Midbrain (tissue), 1 donor: ENCODE measurements at places on chromosomes 4 and X.

- DNase-seq = no peak
Observed at GRCh38 chr4:112532267-112532666, 16.3 kb upstream of the NEUROG2 start.

DNA sequence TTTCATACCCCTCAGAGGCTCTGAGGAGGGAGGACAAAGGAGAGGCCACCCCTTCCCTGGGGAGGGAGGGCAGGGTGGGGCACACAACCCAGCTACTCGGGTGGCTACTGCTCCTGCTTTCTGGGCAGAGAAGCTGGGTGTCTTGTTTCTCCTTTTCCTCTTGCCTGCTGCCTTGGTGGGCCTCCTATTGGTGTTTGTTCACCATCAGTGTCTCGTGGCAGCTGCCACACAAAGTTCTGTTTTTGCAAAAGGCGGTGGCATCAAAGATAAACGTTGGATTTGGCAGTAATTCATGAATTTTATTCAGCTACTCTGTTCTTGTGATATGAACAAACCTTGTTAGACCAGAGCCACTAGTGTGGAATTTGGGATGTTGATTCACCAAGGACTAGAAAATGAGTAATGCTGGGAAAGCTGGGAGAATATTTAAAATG is 153.0 kb upstream of the SCML1 start:
- no peak for DNase-seq

DNA sequence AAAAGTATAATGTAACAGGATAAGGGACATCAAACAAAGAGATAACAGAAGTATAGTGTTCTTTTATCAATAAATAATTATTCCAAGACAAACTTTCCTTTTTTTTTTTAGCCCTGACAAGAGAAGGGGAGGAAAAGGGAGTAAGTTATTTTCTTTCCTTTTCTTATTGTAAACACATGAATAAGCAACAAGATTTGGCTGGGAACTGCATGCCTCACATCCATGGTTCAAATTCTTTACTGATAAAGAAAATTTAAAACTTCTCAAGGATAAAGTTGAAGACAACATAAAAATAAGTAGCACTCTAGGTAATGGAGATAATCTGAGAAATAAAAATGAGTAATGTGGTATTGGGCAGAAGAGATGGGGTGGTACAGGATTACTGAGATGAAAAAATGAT is 71.6 kb downstream of the NEK1 start:
- no peak for DNase-seq

GRCh38 chr4:14465507-14465906 is 536.8 kb upstream of the CPEB2 start:
- no peak for DNase-seq

GRCh38 chrX:117743469-117744251 is 372.9 kb downstream of the KLHL13 start:
- no peak for DNase-seq
